MV-4-11 (cell line): ENCODE measurements at places on chromosomes 16 and 17.

GRCh38 chr16:25228372-25228771 lies 11.6 kb downstream of the AQP8 start:
- no peak for DNase-seq

DNA sequence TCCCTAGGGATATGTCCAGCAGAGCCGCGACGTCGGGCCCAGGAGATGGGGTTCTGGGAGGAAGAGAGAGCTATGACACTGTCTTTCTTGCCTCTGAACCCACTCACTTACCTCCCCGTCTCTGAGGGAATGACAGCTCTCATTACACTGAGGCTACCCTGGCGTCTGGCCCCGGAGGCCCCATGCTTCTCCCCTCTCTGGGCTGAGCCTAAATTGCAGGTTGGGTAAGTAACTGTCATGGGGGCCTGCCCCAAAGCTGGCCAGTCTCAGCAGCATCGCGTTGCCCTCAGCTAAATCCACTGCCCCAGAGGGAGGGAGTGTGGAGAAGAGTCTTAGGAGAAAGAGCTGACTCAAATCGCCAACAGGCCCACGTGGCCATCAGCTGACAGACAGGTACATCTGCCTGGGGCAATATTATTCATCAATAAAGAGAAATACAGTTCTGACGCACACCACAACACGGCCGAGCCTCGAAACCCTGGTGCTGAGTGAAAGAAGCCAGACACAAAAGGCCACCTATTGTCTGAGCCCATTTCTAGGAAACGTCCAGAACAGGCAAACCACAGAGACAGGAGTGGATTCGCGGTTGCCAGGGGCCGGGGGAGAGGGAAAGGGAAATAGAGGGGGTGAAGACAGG lies 156.4 kb downstream of the C16orf95 start:
- DNase-seq: peak; percentile 68

- peak; percentile 19 for DNase-seq
Observed at GRCh38 chr17:73210002-73210678, 17.3 kb downstream of the COG1 start.

- no peak for DNase-seq
Observed at GRCh38 chr17:18957831-18958230, 5.9 kb downstream of the SLC5A10 start.

GRCh38 chr16:23862556-23862955 lies 26.8 kb downstream of the PRKCB start:
- DNase-seq: no peak

DNA sequence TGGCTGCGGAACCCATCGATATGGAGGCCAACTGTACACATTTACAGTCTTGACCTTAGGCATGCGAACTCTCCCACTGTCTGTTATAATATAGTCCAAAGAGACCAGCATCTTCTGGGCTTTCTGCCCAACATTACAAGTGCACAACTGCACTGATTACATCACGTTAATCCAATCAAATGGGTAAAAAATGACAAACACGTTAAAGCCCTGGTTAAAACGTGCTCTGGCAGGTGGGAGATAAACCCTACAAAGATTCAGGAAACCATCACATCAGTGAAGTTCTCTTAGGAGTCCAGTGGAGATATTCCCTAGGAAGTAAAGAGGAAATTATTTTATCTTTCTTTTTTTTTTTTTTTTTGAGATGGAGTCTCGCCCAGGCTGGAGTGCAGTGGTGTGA lies 23.7 kb upstream of the XYLT2 start:
- DNase-seq: no peak

GRCh38 chr17:51152766-51153209 lies 571 bp upstream of the NME1 start:
- no peak for DNase-seq

DNA sequence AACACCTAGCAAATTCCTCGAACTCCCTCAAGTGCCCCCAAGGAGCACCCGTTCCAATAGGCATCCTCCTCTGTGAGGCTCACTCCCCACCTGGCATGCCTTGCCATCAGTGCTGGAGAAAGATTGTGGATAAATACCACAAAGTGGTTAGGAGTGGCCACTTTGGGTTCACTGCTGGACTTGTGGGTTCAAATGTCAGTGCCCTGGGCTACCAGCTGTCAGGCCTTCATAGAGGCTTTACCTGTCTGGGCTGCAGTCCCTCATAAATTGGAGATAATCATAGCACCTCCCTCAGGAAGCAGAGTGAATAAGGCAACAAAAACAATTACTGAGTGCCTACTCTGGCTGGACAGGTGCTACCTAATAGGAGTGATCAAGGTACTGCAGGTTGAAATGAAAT lies 1.5 kb upstream of the SYT17 start:
- DNase-seq: no peak

DNA sequence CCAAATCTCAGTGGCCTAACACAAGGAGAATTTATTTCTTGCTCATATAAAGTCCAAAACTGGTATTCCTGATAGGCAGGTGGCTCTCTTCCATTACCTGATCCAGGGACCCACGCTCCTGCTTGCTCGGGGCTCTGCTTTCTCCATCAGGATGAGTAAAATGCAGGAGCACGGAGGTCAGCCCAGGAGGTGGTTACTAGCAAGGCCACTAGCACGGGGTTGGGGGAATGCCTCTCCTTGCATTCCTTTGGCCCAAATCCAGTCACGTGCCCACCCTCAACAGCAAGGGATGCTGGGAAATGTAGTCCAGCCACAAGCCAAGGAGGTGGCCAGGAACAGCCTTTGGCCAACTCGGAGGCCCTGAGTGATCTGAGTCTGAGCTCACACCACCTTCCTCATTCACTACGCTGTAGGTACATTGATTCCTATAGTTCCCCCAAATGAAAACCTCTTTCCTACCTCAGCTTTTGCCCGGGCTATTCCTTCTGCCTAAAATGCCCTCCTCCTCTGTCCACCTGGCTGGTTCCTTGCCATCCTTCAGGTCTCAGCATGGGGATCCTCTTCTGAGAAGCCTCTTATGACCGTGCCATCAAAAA lies 38.3 kb upstream of the HAPSTR1 start:
- no peak for DNase-seq

DNA sequence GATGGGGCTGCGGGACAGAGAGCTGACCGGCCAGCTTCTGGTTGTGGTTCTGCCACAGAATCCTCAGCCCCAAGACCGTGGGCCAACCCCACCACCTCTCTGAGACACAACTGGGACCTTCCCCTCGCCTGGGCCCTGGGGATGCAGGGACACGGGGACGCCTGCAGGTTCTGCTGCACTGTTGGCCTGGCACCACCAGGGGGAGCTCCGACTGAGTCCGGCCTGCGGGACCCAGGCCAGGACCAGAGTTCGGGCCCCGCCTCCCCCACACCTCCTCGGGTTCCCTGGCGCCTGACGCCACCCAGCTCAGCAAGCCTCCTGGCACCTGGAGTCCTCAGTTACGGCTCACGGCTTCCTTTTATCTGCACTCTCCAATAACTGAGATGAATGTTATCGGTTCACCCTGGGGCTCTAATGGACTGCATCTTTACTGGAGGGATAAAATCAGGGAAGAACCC lies 27.3 kb downstream of the TBC1D16 start:
- DNase-seq: peak; percentile 28
